ENCODE measurements at places on chromosomes 3 and 15. TPM values are rescaled to one million over a fixed set of nuclear protein-coding genes. Genes with fewer than 3 reads are reported as not detected.

The ACSBG1 gene
- not detected for total RNA-seq

The LEKR1 gene
- 1.6 TPM for total RNA-seq

The MUC4 gene
- total RNA-seq: 0.05 TPM

The AEN gene
- 15.7 TPM for total RNA-seq

The CA12 gene
- 6.1 TPM for total RNA-seq

Data from M059J (cell line).